Brain pericyte (primary cell): ENCODE measurements at places on chromosomes 3 and 15.

GRCh38 chr3:164608554-164609276 lies 469.6 kb downstream of the SI start:
- DNase-seq = no peak

- no peak for DNase-seq
These were observed 117.9 kb upstream of the SPATA12 start for GRCh38 chr3:56942523-56942922.

DNA sequence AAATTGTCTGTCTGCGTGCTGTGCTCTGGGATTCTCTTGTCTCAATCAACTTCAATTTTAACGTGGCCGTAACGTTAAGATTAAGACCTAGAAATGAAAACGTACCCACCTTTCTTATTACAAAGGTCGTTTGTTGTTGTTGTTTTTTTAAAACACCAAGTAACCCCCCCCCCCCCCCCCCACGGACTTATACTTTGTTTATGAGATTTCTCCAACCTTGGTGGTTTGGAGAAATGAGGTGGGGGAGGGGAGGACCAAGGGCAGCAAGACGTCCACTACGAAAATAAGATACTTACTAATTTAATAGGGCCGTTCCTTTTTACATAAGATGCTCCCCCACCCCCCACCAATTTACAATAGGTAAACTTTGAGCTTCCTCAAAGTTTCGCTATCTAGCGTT lies 244.4 kb upstream of the TOPAZ1 start:
- no peak for DNase-seq

- DNase-seq = no peak
These were observed 25.8 kb downstream of the AQP9 start for GRCh38 chr15:58163985-58164384.

GRCh38 chr3:110568246-110568645 lies 503.4 kb upstream of the NECTIN3 start:
- no peak for DNase-seq

DNA sequence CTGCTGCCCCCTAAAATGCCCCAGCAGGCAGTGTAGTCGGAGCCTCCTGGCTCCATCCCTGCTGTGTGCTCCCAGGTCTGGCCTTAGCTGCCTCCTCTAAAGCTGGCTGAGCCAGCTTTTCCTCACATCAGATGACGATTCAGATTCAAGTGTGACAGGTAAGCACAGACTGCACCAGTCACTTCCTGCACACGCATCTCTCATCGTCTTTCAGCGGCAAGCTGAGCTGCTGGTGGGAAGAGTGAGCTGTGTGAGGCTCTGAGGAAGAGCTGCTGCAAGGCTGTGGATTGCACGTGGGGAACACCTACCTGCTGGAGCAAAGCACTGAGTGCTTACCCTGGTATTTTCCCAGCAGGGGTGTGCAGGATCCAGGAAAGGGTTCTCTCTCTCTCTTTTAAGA lies 88.4 kb upstream of the RPL32 start:
- no peak for DNase-seq

- no peak for DNase-seq
These were observed 119.1 kb upstream of the PLCL2 start for GRCh38 chr3:16765661-16766060.

GRCh38 chr3:78455712-78456433 lies 1311.9 kb downstream of the ROBO1 start:
- DNase-seq = no peak

DNA sequence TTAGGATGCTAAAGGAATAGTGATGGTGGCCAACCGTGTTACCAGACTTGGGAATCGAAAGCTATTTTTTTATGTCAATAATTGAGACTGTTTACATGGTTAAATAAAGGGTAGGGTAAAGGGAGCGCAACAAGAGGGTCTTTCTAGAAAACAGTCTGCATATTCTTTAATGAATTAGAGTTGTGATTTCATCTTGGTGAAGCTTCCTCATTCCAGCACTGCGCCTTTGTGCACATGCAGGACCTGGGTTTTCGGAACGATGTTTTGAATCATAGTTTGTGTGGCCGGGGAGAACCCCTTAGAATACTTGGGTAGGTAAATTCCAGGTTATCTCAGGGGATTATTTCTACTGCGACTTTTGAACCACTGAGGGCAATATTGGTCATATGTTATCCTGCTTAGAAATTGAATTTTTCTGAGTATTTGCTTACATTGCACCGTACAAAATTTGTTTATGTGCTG lies 1.3 kb downstream of the PIK3CA start:
- DNase-seq = no peak

DNA sequence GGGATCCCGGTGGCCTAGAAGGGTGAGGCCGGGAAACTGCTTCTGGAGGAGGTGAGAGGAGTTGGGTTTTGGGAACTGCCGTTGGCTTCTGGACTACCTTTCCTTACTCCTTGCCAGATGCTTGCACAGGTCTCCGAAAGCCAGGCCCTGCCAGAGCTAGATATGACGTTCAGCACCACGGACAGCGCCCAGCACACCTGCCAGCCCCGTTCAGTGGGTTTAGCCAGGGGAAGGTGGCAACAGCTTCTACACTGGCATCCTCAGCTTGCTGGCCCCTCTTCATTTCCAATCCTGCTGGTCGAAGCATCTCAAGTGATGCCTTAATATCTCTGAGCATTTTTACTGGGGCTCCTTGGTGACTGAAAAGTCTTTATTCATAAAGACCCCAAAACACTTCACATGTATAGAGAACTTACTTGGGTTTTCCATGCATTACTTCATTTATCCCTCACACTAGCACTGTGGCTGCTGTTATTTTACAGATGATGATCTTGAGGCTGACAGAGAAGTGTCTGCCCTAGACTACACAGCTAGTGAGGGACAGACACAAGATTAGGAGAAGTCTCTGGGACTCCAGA lies 21.9 kb downstream of the HCN4 start:
- DNase-seq = no peak

DNA sequence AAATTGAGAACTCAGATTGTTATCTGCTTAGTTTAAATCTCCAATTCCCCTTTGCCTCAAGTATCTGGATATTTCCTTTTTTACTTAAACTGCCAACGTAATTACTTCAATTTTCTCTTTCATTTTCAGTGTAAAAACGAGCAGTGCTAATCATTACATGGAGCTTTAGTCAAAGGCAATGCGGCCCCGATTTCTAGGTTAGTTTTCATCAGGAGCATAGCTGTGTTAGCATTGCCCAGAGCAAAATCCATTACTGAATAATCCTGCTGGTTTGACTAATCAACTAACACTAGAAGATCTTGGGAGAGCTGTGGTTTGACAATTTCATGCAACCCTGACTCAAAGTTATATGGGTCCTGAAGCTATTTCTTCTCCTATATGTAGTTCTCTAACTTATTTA lies 46.2 kb downstream of the ZPLD1 start:
- DNase-seq = no peak

- DNase-seq = no peak
These were observed 4.8 kb downstream of the SACM1L start for GRCh38 chr3:45693941-45694521.

DNA sequence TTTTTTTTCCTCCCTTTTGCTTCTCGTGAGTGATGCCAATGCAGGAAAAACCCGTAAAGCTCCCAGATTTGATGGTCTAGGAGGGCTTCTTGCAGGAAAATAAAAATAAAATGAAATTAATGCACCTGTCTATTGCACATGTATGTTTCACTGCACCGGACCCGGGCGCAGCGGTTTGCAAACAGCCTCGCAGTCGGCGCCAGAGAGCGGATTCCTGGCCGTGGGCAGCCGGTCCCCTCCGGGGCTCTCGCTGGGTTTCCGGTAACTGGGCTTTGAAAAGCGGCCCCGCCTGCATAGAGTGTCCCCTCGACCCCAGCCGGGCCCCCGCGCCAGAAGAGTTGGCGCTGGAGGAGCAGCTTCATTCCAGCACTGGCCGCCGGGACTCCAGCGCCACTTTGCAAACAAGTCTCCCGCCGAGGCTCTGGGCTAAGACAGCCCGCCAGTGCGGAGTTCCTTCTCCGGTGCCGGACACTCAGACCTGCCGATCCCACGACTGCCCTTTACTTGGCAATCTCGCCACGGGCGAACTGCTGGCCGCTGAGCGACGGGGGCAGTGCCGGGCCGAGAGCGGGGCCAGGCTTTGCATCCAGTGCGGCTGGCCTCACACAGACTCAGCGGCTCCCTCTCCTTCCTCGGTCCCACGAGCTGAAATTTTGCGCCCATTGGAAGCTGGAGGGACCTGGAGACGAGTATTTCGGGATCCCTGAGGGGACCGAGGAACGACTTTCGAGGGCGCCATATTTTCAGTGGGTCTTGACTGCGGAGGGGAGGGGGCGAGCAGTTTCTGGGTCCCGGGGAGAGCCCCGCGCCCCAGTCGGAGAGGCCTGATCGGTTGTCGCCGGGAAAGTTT lies 225.9 kb upstream of the C2CD4B start:
- DNase-seq = no peak

DNA sequence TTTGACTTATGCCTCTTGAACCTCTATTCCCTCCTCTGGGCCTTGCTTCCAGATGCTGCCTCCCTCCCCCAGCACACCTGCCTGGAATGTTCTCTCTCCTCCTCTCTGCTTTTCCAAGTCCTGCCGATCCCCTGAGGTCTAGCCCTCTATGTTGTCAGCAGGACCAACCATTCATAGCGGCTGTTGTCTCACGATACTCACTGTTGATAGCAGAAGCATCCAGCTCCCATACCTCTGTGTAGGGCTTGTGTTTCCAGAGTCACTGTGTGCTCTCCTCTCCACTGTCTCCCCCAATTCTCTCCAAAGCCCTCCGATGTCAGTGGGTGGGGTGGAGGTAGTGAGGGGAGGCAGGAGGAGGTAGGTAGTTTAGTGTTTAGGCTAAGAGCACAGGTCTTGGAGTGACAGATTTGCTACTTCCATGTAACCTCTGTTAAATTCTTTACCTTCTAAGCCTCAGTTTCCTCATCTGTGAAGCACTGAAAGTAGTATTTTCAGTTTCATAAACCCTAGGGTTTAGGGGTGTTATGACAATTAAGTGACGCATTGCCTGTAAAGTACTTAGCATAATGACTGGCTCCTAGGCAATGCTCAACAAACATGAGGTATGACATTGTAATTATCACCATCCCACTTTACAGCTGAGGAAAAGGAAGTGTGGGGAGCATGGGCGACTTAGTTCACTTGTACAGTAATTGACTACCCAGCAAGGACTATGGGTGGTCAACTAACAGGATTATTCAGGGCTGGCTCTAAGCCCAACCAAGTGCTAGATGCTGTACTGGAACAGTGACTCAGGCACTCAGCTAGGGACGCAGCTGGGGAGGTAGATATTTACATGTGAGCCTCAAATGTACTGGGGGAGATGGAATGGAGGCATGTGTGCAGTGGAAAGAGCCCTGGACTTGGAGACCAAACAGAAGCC lies 122.8 kb downstream of the CACNA1D start:
- DNase-seq = no peak
